Progenitor cell of endocrine pancreas (in vitro differentiated cells): ENCODE measurements at places on chromosomes 1 and 21.

DNA sequence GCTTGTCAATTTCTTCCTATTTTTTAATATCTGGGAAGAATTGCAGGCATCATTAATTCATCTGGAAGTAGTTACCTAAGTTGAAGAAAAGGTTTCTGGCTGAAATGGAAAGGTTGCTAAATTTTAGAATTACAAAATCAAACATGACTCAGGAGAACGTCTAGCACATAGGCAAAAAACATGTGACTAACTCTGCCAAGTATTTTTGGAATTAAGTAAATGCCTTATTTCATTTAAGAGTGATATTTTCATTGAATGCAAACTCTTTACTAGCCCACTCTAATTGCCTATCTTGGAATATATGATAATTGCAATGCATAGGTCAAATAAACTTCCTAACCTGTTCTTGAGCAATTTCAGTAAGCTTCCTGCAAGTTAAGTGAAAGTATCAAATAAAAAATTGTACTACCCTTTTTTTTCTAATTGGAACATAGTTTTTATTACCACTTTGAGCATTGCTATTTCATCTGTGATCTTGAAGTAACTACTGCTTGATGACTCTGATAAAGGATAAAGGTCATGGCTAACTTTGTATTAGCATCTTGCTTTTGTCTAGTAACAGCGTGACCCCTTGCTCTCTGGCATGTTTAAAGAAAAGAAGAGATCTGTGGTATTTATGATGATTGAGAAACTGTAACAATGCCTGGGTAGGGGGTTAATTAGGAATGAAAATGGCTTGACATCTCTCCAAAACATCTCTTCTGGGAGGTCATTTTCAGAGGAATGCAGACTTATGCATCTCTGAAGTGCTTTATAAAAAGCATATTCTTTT is 208.3 kb upstream of the NCAM2 start:
- DNase-seq, result no peak

GRCh38 chr1:172325531-172325930 is 95.0 kb upstream of the C1orf105 start:
- DNase-seq, result no peak

GRCh38 chr1:170096806-170097340 is 22.4 kb upstream of the KIFAP3 start:
- no peak for DNase-seq

GRCh38 chr1:58283388-58284224 is 262.9 kb downstream of the OMA1 start:
- no peak for DNase-seq

GRCh38 chr1:244052728-244053312 is 1.7 kb downstream of the ZBTB18 start:
- no peak for DNase-seq

DNA sequence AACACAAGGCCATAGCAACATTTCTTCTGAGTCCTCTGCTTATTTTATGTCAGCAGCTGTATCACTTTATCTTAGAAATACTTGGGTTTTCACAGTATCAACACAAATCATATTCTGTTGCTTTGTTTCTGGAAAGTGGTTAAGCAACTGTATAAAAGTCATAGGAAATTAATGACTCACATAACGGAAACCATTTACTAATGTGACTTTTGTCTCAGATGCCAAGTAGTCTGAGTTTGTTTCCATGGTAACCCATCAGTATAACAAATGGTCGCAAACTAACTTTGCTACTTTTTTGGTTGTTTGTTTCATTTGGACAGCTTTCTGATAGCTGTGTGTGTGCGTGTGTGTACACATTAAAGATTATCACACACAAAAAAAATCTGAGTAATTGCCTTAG is 31.1 kb downstream of the EEIG2 start:
- no peak for DNase-seq

- DNase-seq, result no peak
Observed at GRCh38 chr1:212182171-212182570, 103.0 kb upstream of the PPP2R5A start.

GRCh38 chr1:5746611-5747425 is 245.4 kb downstream of the NPHP4 start:
- DNase-seq, result no peak

DNA sequence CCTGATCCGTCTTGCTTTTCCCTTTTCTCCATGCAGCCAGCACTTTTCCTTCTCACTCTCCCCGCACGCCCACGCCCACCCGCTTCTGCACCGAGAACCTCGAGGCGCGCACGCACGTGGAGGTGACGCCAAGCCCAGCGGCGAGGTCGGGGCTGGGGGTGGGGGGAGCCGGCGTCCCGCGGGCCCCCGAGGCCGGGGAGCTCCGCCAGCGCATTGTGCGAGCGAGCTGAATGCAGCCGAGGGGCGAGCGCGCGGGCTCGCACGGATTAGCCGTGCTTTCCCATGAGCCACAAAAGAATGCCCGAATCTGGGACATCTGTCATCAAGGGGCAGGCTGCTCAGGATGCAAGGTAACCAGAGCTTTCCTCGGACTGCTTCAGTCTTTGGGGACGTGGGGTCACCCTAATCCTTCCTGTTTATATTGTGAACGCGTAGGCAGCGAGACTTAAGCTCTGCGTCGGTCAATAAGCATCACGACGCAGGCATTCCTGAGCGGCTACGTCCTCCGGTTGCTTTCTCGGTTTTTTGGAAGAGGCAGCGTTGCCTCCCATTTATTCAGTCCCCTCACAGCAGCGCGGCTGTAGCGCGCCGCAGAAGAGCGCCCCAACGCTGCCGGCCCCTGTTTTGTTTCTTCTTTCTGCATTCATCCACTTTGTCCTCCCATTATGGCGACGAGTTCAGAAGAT is 67.3 kb upstream of the AKT3 start:
- peak; percentile 29 for DNase-seq

GRCh38 chr1:244210884-244211558 is 159.9 kb downstream of the ZBTB18 start:
- no peak for DNase-seq

GRCh38 chr1:209674957-209675564 is at the start of gene G0S2:
Gene G0S2, plus strand, starts transcription at chr1:209675412. Its CDS starts 273 bp downstream, at chr1:209675685.
- peak; percentile 24 for DNase-seq

DNA sequence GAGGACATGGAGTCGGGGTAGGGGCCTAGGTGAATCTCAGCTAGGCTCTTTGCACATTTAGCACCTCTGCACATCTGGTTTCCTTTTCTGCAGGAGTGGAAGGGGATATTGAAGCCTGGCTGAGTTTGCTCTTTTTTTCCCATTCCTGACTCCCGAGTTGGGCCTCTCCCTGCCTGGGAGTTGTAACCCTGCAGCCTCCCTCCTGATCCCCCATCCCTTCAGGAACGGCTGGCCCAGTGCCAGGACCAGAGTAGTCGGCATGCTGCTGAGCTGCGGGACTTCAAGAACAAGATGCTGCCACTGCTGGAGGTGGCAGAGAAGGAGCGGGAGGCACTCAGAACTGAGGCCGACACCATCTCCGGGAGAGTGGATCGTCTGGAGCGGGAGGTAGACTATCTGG is 836 bp downstream of the OLFML3 start:
- no peak for DNase-seq

GRCh38 chr1:111704776-111705175 is 34.4 kb downstream of the INKA2 start:
- DNase-seq, result no peak

DNA sequence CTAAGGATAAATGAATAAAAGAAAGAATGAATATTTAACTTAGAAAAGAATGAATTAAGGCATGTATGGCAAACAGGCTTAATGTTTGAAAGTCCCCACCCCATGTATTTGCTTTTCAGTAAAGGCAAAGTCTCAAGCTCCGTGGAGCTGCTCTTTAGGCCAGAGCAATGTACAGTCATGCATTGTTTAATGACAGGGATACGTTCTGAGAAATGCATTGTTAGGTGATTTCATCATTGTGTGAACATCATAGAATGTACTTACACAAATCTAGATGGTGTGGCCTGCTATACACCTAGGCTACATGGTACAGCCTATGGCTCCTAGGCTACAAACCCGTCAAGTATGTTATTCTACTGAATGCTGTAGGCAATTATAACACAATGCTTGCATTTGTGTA is 51.6 kb upstream of the SPATA6 start:
- no peak for DNase-seq

GRCh38 chr21:45132841-45133573 is 58.6 kb downstream of the ADARB1 start:
- no peak for DNase-seq

DNA sequence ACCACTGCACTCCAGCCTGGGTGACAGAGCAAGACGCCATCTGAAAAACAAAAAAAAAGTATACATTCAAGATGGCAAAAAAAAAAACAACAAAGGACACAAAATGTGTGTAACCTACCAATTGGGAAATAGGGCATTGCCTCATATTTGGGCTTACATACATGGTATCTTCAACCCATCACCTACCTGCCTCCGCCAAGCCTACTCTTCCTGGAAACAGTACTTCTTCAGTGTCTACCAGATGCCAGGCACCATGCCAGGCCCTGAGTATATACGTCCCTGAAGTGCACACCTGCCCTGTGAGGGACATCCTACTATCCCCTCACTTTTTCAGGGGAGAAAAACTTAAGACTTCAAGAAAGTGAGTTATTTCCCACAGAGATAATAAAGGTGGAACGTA is 160.2 kb downstream of the TOMM20 start:
- no peak for DNase-seq

GRCh38 chr1:204307334-204307883 is 52.3 kb downstream of the PLEKHA6 start:
- no peak for DNase-seq

- peak; percentile 62 for DNase-seq
Observed at GRCh38 chr1:54886724-54887664, at the start of gene DHCR24. Gene DHCR24, minus strand, starts transcription at chr1:54887195. Its CDS starts 76 bp downstream, at chr1:54887119.

- DNase-seq, result no peak
Observed at GRCh38 chr1:246784621-246785493, 60.6 kb downstream of the SCCPDH start.

- no peak for DNase-seq
Observed at GRCh38 chr1:222920169-222920568, 105.3 kb downstream of the DISP1 start.

- DNase-seq, result no peak
Observed at GRCh38 chr21:14361958-14362357, 21.0 kb downstream of the HSPA13 start.

- peak; percentile 27 for DNase-seq
Observed at GRCh38 chr1:23751050-23751814, 8.0 kb downstream of the ELOA start.
